A549 treated with dexamethasone at 1 μM for 4 hours (cell line): ENCODE measurements at places on chromosomes 12 and 14. TPM values are rescaled to one million over a fixed set of nuclear protein-coding genes. Genes with fewer than 3 reads are reported as not detected.

The VRTN gene
- total RNA-seq: 0.08 TPM in 1 of 5 replicates, not detected in the others

The EXOC3L4 gene
- total RNA-seq: 1.0 to 1.7 TPM (median 1.6 TPM) in 5 replicates

The IL22 gene
- not detected in 5 replicates for total RNA-seq

The PRIMA1 gene
- total RNA-seq: 0.47 to 0.64 TPM (median 0.62 TPM) in 5 replicates

The MANSC4 gene
- not detected in 5 replicates for total RNA-seq

The TDRD9 gene
- 0.15 to 0.34 TPM (median 0.23 TPM) in 5 replicates for total RNA-seq

The TARBP2 gene
- total RNA-seq: 41.3 to 53.0 TPM (median 46.1 TPM) in 5 replicates

The PRKD1 gene
- total RNA-seq: 2.2 to 2.9 TPM (median 2.4 TPM) in 5 replicates
